ELR (cell line): ENCODE measurements at places on chromosomes 4 and X.
A peak's percentile ranks its signal among the peaks of the same experiment; 100 is the strongest.

GRCh38 chrX:119004920-119005524 is 30.6 kb downstream of the LONRF3 start:
- DNase-seq, result peak; percentile 41

DNA sequence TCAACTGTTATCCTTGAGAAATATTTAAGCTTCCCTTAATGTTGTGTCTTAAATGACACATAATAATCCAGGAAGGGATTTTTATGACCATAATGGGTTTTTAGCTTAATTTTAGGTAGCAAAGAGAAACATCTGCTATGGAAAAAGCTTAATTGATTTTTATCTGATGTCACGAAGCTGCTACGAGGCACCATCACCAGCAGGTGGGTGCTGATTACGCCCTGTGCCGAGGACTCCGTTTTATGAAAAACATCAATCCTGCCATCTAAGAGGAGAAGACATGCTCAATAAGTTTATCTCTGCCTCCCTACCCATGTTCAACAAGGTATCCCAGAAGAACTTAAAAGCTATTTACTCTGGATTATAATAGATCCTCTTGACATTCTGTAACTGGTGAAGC is 280.6 kb upstream of the ZFP42 start:
- no peak for DNase-seq

- peak; percentile 43 for DNase-seq
Measured at GRCh38 chr4:159002950-159003349, 99.9 kb upstream of the RAPGEF2 start.

DNA sequence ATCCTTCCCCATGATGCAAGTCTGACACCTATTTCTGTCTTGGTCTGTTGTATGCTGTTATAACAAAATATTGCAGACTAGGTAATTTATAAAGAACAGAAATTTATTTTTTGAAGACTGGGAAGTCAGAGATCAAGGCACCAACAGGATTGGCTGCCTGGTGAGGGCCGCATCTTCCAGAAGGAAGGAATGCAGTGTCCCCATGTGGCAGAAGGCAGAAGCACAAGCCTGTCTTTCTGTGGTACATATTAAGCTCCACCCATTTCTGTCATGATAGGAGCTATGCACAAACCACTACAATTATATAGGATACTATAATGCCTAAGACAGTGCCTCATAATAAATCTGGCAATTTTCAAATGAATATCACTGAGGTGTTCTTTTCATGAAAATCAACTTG is 502.3 kb upstream of the DIAPH2 start:
- peak; percentile 2 for DNase-seq

DNA sequence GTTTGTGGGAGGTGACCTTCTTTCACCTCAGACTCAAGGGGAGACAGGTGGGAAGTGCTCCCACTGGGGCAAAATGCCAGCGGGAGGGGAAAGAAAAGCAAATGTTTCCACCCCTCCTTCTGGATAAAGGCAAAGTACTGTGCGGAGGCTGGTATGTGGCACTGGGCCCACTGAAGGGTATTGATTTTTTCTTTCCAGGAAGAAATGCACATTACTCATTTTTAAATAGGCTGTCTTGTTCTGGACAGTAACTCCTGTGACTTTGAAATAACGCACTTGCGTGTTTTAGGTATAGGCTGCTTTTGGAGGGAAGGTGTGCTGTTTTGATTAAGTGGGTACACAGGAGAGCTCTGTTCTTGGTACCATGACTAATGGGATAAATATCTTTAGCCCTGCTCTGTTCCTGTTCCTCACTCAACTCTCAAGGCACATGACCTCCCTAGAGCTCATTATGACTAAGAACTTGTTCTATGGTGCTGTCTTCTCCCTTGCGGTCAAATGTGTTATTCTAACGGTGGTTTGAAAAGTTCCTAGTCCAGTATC is 40.7 kb upstream of the MBTPS2 start:
- peak; percentile 54 for DNase-seq

GRCh38 chrX:97756879-97757278 is 873.2 kb downstream of the RPA4 start:
- no peak for DNase-seq

GRCh38 chrX:132461886-132462285 is 27.0 kb downstream of the MBNL3 start:
- no peak for DNase-seq

GRCh38 chr4:128688033-128688721 is 121.3 kb upstream of the JADE1 start:
- DNase-seq, result no peak

- peak; percentile 71 for DNase-seq
Measured at GRCh38 chr4:117134386-117134785, 49.0 kb upstream of the TRAM1L1 start.
